CD14-positive monocyte (primary cell): ENCODE measurements at places on chromosomes 7 and 10.
A peak's percentile ranks its signal among the peaks of the same experiment; 100 is the strongest.

DNA sequence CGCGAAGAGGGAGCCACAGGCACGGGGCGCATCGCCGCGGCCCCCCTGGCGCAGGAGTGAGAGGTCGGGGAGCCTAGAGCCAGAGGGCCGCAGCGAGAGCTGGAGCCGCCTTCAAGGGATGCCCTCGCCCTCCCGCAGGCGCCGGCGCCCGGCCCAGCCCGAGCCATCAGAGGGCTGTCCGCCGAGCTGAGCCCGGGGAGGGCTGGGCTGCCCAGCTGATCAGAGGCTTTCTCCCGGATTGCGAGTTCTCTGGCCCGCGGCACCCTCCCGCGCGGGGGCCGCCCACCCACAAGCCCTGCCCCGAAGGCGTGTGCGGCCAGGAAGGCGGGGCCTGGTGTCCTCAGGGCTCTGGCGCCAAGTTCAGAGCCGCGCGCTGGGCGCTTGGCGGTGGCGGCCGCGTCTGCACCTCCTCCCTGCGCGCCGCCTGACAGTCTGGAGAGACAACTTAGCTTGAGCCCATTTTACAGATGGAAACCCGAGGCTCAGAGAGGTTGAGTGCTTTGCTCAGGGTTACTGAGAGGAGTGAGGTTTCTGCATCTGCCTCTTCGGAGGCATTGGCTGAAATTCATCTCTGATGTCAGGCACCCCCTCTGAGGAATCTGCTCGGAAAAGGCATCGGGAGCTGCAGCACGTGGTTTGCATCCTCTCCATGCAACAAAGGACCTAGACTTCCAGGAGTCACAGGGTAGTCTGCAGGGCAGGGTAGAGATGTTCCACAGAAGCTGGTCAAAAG, 3.8 kb upstream of the ANTXRL start:
- H3K36me3 ChIP-seq, result no peaks in the 10 kb centered on the region
- peak overlapping the region; percentile 73 for H3K4me3 ChIP-seq
- peaks cover 14% of the 10 kb centered on the region for H3K27me3 ChIP-seq
- H3K27ac ChIP-seq, result no peak overlapping the region

DNA sequence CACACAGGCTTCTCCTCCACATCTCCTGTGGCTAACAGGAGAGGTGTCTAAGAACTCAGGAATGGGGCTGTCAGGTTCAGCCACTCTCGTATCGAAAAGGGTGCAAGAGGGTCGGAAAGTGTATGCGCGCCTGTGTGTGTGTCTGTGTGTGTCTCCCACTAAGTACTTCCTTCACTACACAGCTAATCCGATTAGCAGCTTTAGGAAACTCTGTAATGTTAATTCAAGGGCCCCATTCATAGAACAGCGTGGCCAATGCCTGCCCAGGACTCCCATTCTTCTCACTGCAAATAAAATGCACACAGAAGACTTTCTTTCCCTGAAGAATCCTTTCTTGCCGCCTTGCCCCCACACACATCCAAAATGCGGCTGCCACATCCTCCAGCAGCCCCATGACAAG, 39.9 kb downstream of the TLL2 start:
- H3K36me3 ChIP-seq, result no peaks in the 10 kb centered on the region
- no peak overlapping the region for H3K27ac ChIP-seq

DNA sequence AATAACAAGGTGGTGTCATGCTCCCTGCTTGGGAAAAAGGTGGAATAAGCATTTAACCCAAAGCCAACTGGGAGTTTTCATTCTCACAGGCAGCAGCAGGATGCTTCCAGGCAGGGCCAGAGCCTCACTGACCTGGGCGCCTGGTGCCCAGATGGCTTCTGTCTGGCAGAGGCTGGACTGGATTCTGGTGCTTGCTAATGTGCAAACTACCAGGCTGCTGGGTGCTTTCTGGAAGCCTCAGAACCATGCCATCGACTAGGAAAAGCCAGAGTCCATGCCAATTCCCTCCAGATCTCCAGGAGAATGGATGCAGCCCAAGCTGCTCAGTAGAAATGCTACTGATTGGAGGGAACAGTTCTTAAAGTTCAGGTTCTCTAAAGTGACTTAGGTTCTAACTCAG, 36.2 kb downstream of the VIPR2 start:
- no peak for DNase-seq
- H3K4me3 ChIP-seq, result no peak overlapping the region
- H3K27ac ChIP-seq, result no peak overlapping the region
- H3K36me3 ChIP-seq, result no peaks in the 10 kb centered on the region
- no peaks in the 10 kb centered on the region for H3K27me3 ChIP-seq
- H3K4me1 ChIP-seq, result no peaks in the 10 kb centered on the region

- no peaks in the 10 kb centered on the region for H3K27me3 ChIP-seq
- H3K36me3 ChIP-seq, result no peaks in the 10 kb centered on the region
- H3K4me3 ChIP-seq, result no peak overlapping the region
- DNase-seq, result no peak
- H3K4me1 ChIP-seq, result no peaks in the 10 kb centered on the region
- H3K27ac ChIP-seq, result no peak overlapping the region
These were observed 1104.2 kb downstream of the GATA3 start for GRCh38 chr10:9158675-9159074.

GRCh38 chr7:38398725-38399321, 125.4 kb upstream of the TARP start:
- DNase-seq, result peak; percentile 64
- H3K27me3 ChIP-seq, result no peaks in the 10 kb centered on the region
- H3K4me1 ChIP-seq, result peaks cover 22% of the 10 kb centered on the region
- no peaks in the 10 kb centered on the region for H3K36me3 ChIP-seq

GRCh38 chr7:35379481-35379880, 125.6 kb upstream of the TBX20 start:
- H3K36me3 ChIP-seq, result no peaks in the 10 kb centered on the region
- H3K27me3 ChIP-seq, result no peaks in the 10 kb centered on the region
- peak; percentile 7 for DNase-seq
- H3K27ac ChIP-seq, result no peak overlapping the region
- no peak overlapping the region for H3K4me3 ChIP-seq

GRCh38 chr10:97067716-97068391, 117.9 kb downstream of the SLIT1 start:
- no peak for DNase-seq
- no peak overlapping the region for H3K4me3 ChIP-seq
- no peaks in the 10 kb centered on the region for H3K36me3 ChIP-seq
- H3K27me3 ChIP-seq, result no peaks in the 10 kb centered on the region
- no peaks in the 10 kb centered on the region for H3K4me1 ChIP-seq

DNA sequence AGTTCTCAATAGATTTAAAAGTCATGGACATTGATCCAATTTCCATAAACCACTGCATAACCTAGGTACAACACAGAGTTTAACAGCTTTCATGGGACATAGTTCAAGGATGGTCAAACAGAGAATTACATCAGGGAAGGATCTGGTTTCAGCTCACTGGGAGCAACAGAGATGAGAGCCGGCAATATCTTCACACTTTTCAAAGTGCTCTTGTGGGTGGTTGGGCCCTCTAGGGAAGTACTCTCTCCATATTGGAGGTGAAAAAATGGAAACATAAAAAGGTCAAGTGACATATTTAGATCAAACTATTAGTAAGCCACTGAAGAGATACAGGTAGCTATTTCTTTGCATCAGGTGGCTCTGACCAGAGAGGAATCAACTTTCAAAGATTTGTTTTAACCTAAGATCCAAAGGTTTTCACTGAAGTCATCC, 61.8 kb upstream of the LRRN3 start:
- peaks cover 6% of the 10 kb centered on the region for H3K4me1 ChIP-seq
- no peak for DNase-seq
- H3K36me3 ChIP-seq, result no peaks in the 10 kb centered on the region

DNA sequence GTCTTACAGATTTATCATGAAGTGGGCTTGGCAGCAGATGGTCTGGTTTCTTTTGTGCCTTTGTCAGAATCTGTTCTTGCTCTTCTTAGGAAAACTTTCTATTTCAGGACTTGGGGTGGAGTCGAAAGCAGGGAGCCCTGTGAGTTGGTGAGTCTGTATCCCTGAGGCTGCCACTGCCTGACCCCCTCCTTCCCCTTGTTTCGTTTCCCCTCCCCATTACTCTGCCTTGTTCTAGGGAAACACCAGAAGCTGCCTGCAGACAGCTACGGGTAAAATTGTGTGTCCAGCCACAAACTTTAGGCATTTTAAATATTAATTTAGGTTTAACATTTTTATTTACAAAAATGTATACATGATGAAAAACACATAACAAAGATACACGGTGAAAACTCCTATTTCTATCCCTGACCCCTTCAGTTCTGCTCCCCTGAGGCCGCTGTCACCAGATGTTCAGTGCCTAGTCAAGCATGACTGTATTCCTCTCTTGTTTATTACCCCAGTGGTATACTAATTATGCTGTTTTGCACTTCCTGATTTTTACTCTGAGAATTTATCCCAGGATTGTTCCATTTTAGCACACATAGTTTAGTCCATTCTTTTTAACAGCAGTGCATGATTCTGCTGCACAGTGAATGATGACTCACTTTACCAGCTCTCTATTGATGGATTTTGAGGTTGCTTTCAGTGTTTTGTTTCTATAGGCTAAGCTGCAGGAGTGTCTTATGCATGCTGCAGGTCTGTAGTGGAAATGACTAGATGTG, 9.1 kb downstream of the TSPAN14 start:
- peaks cover 100% of the 10 kb centered on the region for H3K4me1 ChIP-seq
- H3K4me3 ChIP-seq, result no peak overlapping the region
- peak overlapping the region; percentile 65 for H3K27ac ChIP-seq
- H3K27me3 ChIP-seq, result no peaks in the 10 kb centered on the region
- peaks cover 10% of the 10 kb centered on the region for H3K36me3 ChIP-seq
- DNase-seq, result no peak

DNA sequence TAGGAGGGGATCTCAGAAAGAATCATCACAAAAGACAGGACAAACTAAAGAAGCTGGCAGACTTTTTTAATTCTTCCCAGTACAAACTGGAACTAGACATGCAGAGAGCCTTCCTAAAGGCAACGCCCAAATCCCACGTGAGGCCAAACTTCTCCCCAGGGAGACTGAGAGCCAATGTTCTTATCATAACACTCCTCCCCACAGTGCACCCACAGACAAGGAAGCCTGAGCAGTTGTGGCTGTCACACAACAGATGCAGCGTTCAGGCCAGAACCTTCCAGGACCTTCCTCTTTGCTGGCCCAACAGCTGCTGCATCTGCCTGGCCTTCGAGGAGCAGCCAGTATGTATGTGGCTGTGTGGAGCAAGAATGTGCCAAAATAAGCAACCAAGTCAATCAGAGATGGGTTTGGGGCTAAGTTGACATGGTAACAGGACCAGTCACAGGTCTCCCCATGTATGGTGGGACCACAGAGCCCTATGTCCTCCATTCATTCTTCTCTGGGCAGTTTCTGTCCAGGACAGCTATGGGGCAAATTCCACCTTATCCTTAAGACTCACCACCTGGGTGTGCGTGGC, 34.9 kb downstream of the SRPK2 start:
- no peaks in the 10 kb centered on the region for H3K36me3 ChIP-seq
- no peak overlapping the region for H3K4me3 ChIP-seq

DNA sequence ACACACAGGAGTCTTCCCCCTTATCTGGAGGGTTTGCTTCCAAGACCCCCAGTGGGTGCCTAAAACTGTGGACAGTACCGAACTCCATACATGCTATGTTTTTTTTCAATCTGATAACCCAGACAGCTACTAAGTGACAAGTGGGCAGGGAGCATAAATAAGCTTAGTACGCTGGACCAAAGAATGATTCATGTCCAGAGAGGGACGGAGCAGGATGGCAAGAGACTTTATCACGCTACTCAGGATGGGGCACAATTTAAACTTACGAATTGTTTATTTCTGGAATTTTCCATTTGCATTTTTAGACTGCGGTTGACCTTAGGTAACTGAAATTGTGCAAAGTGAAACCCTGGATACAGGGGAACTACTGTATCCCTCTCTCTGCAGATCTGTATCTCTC, 410.0 kb upstream of the MKI67 start:
- H3K36me3 ChIP-seq, result no peaks in the 10 kb centered on the region
- no peak for DNase-seq
- H3K4me1 ChIP-seq, result no peaks in the 10 kb centered on the region
- peaks cover 43% of the 10 kb centered on the region for H3K27me3 ChIP-seq

GRCh38 chr7:66557214-66558200, 71.2 kb upstream of the KCTD7 start:
- H3K27ac ChIP-seq, result no peak overlapping the region
- H3K4me3 ChIP-seq, result no peak overlapping the region
- no peaks in the 10 kb centered on the region for H3K4me1 ChIP-seq
- DNase-seq, result peak; percentile 45
- H3K27me3 ChIP-seq, result no peaks in the 10 kb centered on the region

GRCh38 chr10:51405580-51406351, 293.6 kb downstream of the CSTF2T start:
- no peaks in the 10 kb centered on the region for H3K27me3 ChIP-seq
- H3K36me3 ChIP-seq, result no peaks in the 10 kb centered on the region
- H3K27ac ChIP-seq, result no peak overlapping the region
- H3K4me3 ChIP-seq, result no peak overlapping the region

GRCh38 chr10:59372543-59372942, 10.2 kb upstream of the FAM13C start:
- no peaks in the 10 kb centered on the region for H3K36me3 ChIP-seq
- DNase-seq, result no peak
- no peaks in the 10 kb centered on the region for H3K27me3 ChIP-seq
- H3K27ac ChIP-seq, result no peak overlapping the region
- H3K4me1 ChIP-seq, result no peaks in the 10 kb centered on the region

- H3K27me3 ChIP-seq, result peaks cover 2% of the 10 kb centered on the region
- no peak overlapping the region for H3K4me3 ChIP-seq
- DNase-seq, result no peak
- peaks cover 25% of the 10 kb centered on the region for H3K4me1 ChIP-seq
These were observed 3.0 kb downstream of the SLC12A9 start for GRCh38 chr7:100855515-100855914.

DNA sequence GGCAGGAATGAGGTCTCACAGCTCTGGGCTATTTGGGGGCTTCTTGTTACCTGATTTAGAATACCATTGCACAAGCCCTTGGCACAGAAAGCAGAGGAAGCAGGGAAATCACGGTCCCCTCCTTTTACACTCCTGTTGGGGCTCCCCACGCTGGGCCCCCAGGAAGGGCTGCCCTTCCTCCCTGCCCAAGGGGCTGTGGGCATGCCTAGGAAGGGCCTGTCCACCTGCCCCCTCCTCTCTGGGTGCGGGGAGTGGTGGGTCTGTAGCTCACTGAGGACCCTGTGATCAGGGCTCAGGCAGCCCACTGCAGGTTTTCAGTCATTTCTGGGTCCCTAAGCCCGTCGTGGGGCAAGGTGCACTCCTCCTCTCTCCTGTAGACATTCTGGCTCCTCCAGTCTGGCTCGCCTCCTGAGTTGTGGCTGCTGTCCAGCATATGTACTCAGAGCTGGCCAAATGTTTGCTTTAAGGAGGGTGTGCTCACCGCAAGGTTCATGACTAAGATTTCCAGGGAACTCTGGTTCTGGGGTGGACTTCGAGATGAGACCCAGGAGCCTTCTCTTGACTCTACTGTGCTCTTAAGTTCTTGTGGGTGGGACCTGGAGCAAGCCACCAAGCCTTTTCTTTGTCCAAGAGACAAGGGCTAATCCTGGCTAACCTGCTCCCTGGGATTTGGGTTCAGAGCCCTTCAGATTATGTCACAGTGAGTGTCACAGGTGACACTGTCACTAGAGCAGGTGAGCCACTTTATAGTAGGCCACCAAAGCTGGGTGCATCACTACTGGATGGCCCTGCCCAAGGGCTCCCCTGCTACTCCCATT, 56.0 kb downstream of the TACR2 start:
- no peak overlapping the region for H3K4me3 ChIP-seq
- peak overlapping the region; percentile 56 for H3K27ac ChIP-seq
- H3K27me3 ChIP-seq, result no peaks in the 10 kb centered on the region
- DNase-seq, result no peak
- peaks cover 33% of the 10 kb centered on the region for H3K36me3 ChIP-seq
